GM12878 (cell line): ENCODE measurements at places on chromosomes 2 and 18.

DNA sequence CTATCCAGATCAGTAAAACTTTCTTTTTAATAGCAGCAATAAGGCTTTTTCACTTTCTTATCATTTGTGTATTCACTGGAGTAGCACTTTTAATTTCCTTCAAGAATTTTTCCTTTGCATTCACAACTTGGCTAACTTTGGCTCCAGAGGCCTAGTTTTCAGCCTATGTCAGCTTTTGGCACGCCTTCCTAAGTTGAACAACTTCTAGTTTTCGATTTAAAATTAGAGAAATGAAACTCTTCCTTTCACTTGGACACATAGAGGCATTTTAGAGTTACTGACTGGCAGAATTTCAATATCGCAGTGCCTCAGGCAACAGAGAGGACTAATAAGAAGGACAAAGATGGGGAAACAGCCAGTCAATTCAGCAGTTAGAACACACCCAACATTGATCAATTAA lies 577.4 kb downstream of the DSC3 start:
- DNase-seq, result no peak

DNA sequence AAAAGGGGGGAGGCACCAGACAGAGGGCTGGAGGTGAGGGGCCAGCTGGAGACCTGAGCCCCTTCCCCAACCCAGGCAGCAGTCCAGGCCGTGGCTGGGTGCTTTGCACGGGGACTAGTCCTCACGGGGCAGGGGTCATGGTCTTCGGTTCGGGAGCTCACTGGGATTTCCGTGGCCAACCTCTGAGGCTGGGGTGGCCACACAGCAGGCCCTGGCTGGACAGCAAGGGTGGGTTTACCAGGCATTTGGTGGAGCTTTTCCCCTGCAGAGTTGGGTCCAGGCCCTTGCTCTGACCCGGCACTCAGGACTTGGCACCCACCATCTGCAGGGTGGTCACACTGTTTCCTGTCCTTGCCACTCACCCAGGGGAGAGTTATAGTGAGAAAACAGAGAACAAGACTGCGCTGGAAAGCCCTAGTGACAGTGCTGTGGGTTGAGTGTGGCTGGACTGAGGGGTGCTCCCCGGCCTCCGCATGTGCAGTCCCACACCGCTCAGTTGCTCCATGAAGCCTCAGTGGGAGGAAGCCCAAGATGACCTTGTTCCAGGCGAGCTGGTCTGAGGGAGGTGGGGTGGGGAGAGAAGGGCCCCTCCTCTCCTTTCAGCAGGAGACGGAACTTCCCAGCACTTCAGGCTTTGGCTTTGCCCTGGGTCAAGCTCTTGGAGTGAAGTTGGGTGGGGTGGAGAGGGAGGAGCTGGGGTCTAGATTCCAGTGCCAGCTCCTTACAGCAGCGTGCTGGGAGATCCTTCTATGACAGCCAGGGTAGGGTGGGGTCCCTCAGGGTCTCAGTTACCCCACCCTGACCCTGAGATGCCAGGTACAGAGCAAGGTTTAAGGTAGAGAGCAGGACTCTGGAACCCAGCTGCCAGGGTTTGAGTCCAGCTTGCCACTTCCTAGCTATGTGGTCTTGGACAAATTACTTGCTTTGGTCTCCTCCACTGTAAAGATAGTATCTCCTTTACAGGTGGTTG lies 219.8 kb downstream of the DYSF start:
- DNase-seq, result no peak

DNA sequence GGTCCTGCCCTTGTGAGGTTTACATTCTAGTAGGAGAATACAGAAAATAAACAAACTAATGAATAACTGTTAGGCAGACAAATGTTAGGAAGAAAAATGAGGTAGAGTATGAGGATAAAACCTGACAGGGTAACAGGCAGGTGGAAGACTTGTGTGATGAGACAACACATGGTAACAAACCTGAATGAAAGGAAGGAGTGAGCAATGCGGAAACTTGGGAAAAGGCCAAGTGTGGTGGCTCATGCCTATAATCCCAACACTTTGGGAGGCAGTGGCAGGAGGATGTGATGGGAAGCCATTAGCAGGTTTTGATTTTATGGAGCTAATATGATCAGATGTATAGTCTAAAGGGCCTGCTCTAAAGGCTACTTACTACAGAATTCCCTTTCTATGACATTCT lies 74.2 kb downstream of the INO80D start:
- DNase-seq, result no peak

DNA sequence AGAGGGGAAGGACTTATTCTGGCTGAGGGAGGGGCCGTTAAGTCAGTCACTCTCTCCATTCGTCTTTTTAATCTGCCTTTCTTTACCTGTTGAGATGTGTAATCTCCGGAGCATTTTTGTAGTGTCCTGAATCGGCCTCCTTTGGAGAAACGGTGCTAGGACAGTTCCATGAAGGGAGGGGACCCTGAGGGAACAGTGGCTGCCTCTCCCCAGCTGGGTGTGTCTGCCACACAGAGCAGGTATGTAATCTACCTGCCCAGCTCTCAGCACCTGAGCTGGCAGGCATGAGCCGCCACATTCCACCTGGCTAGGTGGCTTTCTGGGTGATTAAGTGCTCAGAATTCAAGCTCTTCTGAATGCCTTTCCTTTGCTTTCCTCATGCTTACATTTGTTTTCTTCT lies 131.2 kb downstream of the WDSUB1 start:
- DNase-seq, result no peak

GRCh38 chr2:23599667-23600066 lies 214.7 kb downstream of the KLHL29 start:
- no peak for DNase-seq

- DNase-seq, result no peak
Observed at GRCh38 chr2:46127176-46127575, 170.0 kb upstream of the EPAS1 start.

GRCh38 chr2:98457045-98457696 lies 12.5 kb downstream of the INPP4A start:
- DNase-seq, result no peak

DNA sequence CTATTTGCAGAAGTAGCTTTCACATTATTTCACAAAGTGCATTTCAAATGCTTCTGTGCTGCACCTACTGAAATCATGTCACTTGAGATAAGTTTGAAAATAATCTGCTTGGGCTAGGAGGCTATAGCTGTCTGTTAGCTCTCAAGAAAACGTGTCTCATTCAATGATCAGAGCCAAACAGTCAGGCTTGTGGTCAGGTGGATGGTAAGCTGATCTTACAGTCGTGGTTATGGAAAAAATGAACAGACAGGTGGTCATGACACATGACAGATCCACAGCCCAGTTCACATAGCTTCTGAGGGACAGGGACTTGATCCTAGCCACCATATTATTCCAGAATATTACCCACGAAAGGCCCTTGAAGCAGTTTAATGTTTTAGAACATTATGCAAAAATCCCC lies 26.5 kb upstream of the RFX8 start:
- no peak for DNase-seq

DNA sequence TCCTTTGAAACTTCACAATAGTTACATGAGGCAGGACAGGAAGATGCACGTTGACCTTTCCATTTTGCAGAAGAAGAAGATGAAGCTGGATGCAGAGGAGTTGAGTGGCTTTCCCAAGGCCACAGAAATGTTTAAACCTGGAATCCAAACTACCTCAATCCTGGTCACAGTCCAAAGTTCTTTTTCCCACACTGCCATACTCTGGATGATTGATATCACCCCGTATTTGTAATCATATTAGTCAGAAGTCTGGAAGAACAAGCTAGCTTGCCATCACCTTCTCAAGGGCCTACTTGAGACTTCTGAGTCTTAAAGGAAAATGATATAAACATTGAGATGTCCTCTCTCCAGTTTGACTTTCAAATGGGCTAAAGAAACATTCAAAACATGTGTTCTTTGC lies 190.1 kb downstream of the LNPK start:
- DNase-seq, result no peak

GRCh38 chr2:70241340-70241739 lies 7.1 kb downstream of the TIA1 start:
- no peak for DNase-seq
